SHP77 (cell line): ENCODE measurements at places on chromosomes 3 and 15.

DNA sequence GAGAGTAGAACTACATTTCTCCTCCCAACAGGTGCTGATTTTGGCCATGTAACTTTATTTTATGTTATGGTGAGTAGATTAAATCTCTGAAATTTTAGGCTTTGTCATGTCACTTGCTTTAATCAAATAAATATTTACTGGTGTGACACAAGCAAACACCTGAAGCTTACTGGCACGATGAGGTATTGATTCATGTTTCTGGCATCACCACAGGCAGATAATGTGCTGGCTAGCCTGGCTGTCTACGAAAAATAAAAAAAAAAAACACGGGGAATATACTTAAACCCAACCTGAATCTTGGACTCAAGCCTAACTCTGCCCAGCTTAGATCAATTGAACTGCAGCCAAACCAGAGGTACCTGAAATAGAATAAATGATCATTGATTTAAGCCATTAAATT is 65.6 kb upstream of the CADM2 start:
- DNase-seq, result no peak

DNA sequence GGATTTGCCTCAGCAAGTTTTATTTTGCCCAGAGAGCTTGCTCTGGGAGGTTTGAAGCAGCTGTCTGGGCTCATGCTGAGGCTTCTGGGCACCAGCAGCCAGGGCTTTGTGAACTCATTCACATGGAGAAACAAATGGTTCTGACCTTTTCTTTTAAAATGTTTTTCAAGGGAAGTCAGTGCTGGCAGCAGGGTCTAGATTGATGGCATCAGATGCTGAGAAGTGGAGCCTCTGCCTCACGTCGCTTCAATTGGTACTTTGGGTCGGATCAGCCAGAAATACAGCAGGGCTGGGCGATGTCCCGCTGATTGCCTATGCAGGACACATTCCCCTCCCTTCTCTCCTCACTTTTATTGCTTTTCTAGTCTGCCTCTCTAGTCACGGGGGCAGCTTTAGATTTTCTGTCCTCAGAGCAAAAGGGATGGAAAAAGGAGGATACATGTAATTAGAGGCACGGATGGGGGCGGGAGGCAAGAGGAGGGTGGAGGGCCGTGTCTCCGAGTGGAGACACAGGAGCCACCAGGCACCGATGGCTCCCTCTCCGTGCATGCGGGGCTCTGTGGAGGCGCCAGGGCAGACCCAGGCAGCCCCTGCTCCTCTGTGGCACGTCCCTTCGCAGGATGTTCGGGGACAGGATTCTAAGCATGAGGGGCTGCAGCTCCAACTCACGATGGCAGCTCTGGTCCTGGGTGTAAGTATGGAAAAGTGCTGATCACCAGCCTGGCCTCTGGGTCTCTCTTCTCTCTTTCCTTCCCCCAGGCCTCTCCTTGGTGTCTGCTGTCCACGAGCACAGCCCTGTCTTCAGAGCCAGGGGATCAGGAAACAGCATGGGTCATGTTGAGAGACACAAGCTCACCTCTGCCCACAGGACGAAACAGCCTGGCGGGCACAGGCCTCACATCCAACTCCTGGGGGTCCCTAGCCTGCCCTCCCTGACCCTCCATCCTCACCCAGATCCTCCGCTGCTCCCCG is 116.1 kb downstream of the FAM43A start:
- DNase-seq, result no peak

- DNase-seq, result no peak
Measured at GRCh38 chr3:69938061-69938460, 61.5 kb upstream of the SAMMSON start.

- DNase-seq, result peak; percentile 65
Measured at GRCh38 chr3:9352917-9353752, 9.7 kb upstream of the THUMPD3 start.

- DNase-seq, result no peak
Measured at GRCh38 chr3:134381076-134381475, 6.8 kb upstream of the AMOTL2 start.

DNA sequence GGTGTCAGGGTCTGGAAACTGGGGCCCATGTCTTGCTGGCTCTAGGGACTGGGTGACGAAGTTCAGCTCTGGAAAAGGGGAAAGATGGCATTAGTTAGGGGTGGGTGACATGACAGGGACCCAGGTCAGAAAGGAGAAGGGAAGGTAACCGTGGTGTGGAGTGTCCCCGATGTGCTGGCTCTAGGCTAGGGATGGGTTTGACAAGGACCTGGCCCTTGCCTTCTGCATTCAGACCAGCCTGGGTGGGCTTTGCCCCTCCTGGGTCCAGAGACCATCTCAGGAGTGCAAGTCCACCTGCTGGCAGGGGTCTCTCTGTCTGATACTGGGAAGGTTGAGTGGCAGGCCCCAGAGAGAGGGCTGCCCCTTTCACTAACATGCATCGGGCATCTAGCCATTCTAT is 28.7 kb upstream of the ATP2B2 start:
- no peak for DNase-seq

DNA sequence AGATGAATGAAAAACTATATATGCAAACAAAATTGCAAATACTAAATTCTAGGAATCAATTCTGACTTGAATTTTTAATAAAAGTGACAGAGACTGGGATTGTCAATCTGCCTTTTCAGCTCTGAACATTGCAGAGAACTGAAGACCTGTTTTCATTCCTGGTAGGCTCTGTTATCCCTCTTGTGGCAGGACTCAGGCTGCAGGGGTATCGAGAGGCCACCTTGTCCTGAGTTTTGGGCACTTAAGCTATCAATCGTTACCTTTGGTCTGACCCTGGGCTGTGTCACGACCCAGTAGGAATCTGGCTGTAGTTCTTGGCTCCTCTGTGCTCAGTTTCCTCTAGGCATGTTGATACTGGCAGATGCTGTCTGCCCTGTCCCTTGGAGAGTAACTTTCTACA is 238.0 kb downstream of the CACNA2D3 start:
- DNase-seq, result no peak

- no peak for DNase-seq
Measured at GRCh38 chr3:195811756-195812155, at the start of gene MUC4. Gene MUC4 (minus strand): TSS chr3:195811929. CDS start chr3:195811817, 112 bp downstream.

- no peak for DNase-seq
Measured at GRCh38 chr15:27399241-27399640, 428.3 kb downstream of the GABRG3 start.

- DNase-seq, result no peak
Measured at GRCh38 chr3:64460877-64461276, 226.9 kb downstream of the ADAMTS9 start.

DNA sequence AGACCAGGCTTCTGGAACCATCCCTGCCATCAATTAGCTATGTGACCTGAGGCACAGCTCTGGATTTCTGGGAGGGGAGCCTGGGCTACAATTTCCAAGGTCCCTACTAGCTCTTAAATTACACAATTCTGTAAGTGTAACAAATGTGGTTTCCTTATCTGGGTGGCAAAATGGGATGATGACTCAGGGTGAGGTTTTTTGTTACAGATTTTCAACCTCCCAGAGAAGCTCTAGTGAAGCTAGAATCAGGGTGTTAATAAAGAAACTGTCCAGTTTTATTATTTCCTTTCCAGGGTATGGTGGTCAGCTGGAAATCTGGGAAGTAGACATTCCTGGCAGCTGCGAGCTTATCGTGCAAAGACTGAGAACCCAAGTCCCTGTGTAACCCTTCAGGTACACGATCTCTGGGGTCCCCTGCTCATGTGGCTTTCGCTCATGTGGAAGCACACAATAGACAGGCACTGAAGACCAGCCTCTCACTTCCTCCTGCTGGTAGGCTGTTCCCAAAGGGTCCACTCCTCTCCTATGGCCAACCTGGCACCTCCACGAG is 7.3 kb downstream of the RAB27A start:
- DNase-seq, result no peak

GRCh38 chr3:123642182-123642956 is 57.5 kb upstream of the HACD2 start:
- DNase-seq, result peak; percentile 75

- DNase-seq, result peak; percentile 31
Measured at GRCh38 chr15:27028858-27029477, 58.0 kb downstream of the GABRG3 start.

DNA sequence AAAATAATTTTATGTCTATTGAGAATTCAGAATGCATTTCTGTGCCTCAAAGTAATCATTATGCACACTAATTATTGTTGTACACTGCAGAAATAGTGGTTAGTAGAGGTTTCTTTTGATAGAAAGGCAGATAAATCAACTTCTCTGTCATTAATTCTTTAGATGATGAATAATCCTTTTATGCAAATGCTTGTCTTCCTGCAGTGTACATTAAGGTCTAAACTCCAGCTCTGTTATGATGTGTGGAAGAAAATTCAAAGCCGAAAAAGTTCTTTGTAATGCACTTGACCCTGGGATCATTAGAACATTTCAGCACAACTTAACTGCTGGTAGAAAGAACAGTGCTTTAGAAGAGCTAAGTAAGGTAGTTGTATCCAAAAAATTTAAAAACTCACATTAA is 353.0 kb downstream of the NLGN1 start:
- DNase-seq, result no peak

DNA sequence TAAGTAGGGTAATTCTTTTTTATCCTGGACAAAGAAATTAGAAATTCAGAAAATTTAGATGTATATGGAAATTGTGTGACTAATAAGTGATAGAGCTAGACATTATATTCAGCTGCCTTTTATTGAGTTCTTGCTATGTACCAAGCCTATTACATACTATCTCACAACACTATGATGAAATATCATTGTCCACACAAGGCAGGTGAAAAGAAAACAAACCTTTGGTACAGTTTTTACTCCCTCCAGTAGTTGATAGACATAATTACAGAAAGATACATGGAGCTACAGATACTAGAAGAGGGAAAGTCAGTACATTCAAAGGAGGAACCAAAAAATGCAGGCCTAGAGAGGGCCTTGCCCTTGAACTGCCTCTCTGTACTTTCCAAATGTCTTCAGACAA is 4.8 kb downstream of the IQCH start:
- DNase-seq, result no peak

DNA sequence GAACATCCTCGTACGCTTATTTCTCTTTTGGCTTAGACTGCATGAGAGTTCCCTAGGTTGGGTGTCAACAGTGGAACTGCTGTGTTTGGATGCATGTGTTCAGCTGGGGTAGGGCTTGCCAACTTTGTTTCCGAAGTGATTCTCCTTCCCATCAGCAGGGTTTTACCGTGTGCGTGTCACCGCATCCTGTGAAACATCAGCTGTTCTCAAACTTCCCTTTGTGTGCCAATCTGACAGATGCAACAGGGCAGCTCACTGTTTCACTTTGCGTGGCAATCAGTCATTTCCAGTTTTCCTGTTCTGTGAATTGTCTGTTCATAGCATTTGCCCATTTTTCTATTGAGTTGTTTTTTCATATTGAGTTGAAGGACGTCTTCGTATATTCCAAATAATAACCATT is 218.8 kb downstream of the VPS13C start:
- DNase-seq, result no peak

DNA sequence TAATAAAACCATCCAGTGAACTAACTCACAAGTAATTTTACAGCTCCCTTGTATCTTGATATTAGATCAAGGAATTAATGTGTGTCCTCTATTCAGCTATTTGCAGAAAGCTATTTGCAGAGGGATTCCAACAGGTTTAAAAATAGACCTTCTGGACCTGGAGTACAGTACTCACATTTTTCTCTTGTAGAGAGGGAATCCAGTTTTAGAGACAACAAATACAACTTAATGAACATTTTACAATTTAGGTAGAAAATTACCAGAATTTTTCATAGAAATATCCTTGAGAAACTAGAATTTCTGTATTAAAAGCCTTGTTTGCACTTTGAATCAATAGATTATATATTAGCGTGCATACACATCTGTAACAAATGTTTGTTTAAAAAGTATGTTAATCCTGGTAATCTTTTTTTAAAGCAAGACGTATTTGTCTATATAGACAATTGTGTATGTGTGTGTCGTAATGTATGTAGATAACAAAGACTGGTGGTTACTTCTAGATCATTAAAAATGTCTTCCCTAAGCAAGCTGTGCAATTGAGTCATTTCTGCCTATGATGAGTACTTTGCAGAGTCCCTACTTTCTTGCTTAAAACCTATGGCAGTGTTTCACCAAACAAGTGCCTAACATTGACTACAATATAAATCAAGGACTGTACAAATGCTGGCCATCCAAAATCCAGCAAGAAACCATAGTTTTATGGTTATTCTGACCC is 57.9 kb downstream of the PPP2R3A start:
- no peak for DNase-seq

- no peak for DNase-seq
Measured at GRCh38 chr3:74353039-74353438, 261.4 kb downstream of the CNTN3 start.

- DNase-seq, result no peak
Measured at GRCh38 chr15:40003116-40003916, 35.7 kb downstream of the SRP14 start.

- no peak for DNase-seq
Measured at GRCh38 chr3:122355612-122356011, 27.4 kb downstream of the MIX23 start.

- DNase-seq, result no peak
Measured at GRCh38 chr3:114712728-114713492, 419.1 kb downstream of the TIGIT start.
